ENCODE measurements at places on chromosomes 6 and 20. TPM values are rescaled to one million over a fixed set of nuclear protein-coding genes. Genes with fewer than 3 reads are reported as not detected.

DNA sequence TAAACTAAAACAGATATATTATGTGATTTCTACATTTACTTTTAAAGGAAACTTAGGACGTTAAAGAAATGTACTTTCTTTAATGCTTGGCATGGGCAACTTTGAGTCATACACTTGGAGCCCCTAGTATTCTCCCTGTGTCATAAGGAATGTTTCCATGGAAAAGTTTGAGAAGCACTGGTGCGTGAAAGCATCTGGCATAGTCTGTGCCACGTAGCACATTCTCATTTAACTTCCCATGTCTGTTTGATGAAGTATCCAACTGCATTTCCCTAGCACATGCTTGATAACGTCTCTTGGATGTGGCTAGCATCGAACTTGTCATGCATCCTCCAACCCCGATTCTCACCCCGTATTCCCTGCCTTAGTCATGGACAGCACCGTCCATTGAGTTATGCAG is 172.0 kb downstream of the TBC1D7 start:
- DNase-seq, result no peak

TREML1 gene
- total RNA-seq, result not detected

PRKN gene
- 0.46 TPM for total RNA-seq

CPXM1 gene
- total RNA-seq, result not detected

DNA sequence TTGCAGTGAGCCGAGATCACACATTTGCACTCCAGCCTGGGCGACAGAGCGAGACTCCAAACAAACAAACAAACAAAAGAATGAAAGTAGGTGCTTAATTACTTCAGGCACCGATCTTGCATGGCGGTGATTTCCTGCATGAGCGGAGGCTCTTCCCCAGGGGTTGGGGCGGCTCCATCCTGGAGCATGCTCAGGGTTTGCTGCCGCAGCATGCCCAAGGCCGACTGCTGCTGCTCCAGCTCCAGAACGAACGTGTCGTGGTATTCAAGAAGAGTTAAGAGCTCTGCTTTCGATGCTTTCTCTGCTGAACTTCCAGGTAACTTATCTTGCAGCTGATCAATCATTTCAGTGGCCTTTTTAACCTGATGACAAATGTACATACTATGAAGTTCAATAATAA is 313.8 kb downstream of the SYNE1 start:
- no peak for DNase-seq

Measured in Panc1 (cell line).